Dermis microvascular lymphatic vessel endothelial cell (primary cell): ENCODE measurements at places on chromosomes 11 and 22. TPM values are rescaled to one million over a fixed set of nuclear protein-coding genes. Genes with fewer than 3 reads are reported as not detected.
A peak's percentile ranks its signal among the peaks of the same experiment; 100 is the strongest.

Gene KREMEN1
- 0.26 and 0.63 TPM in 2 replicates for total RNA-seq

GRCh38 chr11:64989416-64989815, 7.4 kb downstream of the BATF2 start:
- DNase-seq = no peak

Gene TMPRSS13
- total RNA-seq = not detected in 2 replicates

GRCh38 chr22:22181341-22181850, 63.2 kb upstream of the VPREB1 start:
- no peak for DNase-seq

DNA sequence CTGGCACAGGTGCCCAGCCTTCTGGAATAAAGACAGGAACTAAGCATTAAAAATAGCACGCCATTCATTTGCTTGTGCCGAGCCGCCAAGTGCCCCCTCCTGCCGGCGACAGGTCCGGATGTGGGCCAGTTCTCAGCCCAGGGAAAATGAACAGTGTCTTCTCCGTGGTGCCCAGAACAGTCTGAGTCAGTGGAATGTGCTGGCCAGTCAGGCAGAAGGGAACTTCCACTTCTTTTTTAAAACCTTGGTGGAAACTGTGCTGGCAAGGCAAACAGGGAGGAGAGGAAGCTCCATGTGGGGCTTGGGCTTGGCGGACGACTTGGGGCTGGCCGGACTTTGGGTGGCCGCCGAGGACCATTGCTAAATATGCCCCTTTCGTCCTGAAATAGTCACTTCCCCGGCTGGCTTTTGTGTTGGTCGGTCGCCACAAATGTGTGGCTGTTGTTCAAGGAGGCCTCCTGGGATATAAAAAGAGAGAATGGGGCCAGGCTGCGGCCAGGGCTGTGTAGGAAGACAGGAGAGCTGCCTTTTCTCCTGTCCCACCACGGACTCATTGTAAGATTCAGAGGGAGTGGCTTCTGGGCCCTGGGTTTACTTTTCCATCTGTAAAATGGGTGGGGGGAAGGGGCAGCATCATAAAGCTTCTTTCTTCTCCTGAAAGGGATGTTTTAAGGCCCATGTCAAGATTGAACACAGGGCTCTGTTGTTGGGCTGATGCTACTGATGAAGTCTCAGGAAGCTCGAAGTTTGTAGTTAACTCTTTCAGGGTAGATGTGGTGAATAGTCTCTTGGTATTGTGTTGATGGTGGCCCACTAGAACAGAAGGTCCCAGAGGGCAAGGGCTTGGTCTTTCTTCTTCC, 101.0 kb downstream of the PTPRJ start:
- DNase-seq = peak; percentile 63

Gene SYT8
- total RNA-seq = under 0.01 and 0.13 TPM in 2 replicates
